ENCODE measurements at places on chromosomes 3 and 15. TPM values are rescaled to one million over a fixed set of nuclear protein-coding genes. Genes with fewer than 3 reads are reported as not detected.

The TFDP2 gene
- total RNA-seq = 19.9 TPM

The HYAL1 gene
- total RNA-seq = 1.6 TPM

The NR1I2 gene
- not detected for total RNA-seq

The RYR3 gene
- total RNA-seq = 0.09 TPM

The SPATA12 gene
- not detected for total RNA-seq

The TMCO5A gene
- total RNA-seq = not detected

The ILDR1 gene
- total RNA-seq = not detected

The CNTN3 gene
- total RNA-seq = 2.4 TPM

All from smooth muscle cell of bladder (primary cell).